Non-pigmented ciliary epithelial cell (primary cell): ENCODE measurements at places on chromosomes 4 and X.
A peak's percentile ranks its signal among the peaks of the same experiment; 100 is the strongest.

GRCh38 chrX:131801066-131801465 is 222.0 kb upstream of the STK26 start:
- no peak for DNase-seq

DNA sequence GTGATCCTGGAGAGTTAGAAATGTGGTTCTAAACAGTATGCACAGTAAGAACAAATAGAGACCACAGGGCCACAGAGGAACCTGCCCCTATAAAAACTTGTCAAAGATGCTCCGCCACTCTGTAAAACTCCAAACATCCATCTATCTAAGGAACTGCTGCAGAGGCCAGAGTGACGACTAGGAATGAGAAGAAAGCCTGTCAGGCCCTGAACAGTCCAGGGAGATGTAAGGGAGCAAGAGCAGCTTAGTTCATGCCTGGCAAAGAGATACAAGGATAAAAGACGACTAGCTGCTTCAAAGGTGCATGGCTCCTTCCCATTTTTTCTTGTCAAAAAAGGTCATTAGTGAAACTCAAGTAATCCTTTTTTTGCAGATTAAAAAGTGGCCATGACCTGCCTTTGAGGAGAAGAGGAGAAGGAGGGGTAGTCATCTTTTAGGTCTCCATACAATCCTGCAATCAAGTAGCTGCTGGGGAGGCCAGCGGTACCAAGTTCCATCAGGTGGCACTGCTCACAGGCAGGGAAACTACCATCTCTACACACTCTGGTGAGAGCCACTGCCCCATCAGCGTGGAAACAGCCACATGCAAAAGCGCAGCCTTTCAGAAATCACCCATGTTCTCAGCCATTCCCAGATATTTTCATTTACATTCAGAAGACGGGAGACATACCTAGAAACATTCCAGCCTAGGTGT is 162.1 kb downstream of the TSPAN5 start:
- DNase-seq = no peak

DNA sequence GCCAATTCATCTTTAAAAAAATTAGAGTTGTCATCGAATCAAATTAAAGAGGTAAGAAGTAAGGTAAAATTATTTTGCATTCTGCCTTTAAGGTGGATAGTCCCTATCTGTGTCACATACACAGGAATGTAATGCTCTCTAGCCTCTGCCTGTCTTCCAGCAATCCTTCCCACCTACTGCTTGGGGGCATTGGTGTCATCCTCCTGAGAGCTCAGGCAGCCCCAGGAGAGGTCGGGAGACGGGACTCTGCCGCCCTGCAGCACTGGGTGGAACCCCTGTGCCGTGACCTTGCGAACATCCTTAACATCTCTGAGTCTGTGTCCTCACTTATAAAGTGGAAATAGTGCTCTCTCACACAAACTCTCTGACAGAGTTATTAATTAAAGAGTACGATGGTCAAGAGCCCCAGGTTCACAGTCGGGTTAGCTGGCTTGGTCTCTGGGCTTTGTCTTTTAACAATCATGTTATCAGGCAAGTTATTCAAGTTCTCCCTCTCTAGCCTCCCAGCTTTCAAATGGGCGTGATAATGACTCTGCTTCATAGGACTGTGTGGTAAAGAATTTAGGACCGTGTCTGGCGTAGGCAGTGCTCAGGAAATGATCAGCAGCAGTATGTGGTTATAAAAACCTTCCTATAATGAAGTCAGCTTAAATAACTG is 10.2 kb downstream of the TLR3 start:
- DNase-seq = no peak

DNA sequence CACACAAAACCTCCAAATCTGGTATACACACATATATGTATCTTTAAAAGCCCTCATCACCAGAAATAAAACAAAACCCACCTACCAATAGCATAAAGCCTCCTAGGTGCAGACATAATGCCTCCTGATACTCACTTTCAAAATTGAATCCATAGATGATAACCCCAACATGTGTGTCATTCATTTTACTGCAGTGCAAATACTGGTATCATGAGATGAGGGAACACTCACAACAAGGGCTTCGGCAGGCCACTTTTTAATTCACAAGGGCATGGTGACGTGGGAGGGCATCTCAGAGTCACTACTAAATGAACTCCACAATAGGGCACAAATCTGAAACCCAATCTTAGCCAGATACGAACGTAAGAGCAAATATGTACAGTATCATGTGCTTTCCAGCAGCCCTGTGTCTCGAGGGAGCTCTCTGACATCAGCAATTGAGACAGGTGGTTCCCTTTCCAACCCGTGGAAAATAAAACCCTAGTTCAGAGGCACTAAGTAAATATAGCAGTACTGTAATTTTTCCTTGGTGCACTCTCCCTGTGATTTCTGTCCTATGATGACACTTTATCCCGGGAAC is 14.1 kb upstream of the PPARGC1A start:
- DNase-seq = no peak

DNA sequence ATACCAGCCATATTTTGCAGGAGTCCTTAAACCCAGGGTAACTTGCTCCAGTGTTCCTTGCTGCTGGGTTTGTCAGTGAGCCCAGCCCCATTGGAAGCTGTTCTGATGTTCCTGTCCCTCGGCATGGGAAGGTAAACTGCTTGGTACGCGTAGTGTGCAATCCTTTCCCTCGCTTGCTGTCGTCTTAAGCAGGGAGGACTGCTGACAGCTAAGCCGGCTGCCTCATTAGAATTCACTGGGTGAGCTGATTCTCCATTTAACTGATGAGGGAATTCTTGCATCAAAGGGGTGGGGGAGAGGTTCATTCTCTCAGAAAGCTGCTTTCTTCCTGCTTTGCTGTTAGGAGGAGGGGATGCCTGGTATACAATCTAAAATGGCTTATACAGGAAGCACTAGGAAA is 164.6 kb downstream of the MID1IP1 start:
- no peak for DNase-seq

DNA sequence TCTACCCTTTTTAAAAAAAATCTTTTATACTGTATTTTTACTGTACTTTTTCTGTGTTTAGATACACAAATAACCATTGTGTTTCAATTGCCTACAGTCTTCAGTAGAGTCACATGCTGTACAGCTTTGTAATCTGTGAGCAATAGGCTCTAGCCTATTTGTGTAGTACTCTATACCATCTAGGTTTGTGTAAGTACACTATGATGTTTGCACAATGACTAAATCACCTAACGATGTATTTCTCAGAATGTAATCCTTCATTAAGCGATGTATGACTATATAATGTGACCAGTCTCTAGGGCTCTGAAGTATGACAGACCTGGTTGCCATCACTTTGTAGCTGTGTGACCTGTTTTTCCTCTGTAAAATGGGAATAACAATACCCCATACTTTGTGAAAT is 14.2 kb upstream of the DCAF4L1 start:
- DNase-seq = no peak

DNA sequence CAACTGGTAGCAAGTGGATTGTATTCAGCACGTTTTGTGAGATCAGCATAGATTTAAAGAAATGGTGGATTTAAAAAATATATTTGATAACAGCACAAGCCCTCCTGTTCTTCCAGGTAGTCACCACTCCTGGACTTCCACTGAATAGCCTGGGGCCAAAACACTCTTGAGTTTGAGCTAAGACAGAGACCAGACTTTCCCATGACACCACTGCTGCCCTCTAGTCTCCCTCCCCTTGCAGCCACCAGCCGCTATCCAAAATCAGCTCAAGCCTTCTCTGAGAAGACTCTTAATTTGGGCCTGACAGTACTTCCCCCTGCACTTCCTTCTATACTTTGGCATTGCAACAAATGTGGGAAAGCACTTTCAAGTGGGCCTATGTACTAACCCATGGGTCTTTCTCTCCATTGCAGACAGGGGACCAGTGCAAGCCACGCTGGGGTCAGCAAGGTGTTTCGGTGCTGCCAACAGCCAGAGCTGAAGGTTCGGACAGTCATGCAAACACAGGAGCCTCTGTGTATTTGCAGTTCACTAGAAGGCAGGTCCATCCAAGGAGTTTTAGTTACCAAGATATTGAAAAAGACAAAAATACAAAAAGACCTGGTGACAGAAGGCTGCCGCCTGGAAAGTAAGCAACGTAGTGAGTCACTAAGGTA is 40.5 kb upstream of the KLHL13 start:
- DNase-seq = no peak

- DNase-seq = no peak
Observed at GRCh38 chr4:182105416-182105815, 137.8 kb upstream of the TENM3 start.

GRCh38 chrX:72568406-72569092 is 4.1 kb downstream of the HDAC8 start:
- no peak for DNase-seq

DNA sequence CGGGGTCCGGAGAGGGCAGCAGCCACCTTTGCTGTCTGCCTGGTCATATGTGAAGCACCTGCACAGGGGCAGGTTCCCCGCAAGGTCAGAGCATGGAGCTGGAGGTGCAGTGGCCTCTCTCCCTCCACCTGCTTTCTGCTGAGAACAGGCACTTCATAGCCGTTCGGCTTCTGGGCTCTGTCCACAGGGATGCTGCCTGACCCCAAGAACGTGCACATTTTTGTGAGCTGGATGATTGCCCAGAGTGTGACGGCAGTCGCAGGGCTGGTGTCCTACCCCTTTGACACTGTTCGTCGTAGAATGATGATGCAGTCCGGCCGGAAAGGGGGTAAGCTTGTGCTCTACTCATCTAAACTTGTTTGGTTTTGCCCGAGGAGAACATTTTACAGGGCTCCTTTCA is 2.5 kb downstream of the SLC25A4 start:
- no peak for DNase-seq

- no peak for DNase-seq
Observed at GRCh38 chr4:30258949-30259348, 461.2 kb upstream of the PCDH7 start.

GRCh38 chr4:89939994-89940393 is 45.3 kb downstream of the MMRN1 start:
- DNase-seq = peak; percentile 17

DNA sequence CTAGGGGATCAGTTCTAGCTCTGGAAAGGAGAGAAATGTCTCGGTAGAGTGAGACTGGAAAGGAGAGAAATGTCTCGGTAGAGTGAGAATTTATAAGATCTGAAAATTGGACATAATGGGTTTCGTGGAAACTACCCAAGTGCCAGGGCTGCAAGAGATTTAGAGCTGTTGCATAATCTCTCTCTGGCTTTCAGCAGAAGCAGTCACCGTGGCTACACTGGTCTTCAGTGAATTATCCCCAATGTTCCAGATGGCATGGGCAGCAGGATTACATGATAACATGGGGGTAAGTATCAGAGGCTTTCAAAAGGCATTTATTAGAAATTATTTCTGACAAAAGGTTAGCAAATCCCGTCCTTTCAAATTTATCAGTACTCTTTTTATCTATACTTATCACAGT is 435.5 kb downstream of the NKX6-1 start:
- DNase-seq = no peak

DNA sequence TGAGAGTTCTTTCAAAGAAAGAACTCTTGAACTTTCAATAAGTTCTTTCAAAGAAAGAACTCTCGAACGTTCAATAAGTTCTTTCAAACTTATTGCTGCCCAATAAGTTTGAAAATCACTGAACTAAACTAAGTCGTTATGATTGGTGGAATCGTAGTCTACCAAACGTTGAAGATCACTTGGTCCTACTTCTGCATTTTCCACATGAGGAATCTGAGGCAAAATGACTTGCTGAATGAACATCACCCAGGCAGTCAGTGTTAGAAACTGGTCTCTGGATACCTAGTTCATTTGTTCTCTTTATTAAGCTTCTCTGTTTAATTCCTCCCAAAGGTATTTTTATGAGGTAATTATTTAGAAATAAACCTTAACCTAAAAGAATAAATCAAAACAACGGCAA is 7.1 kb upstream of the CNOT6L start:
- no peak for DNase-seq

DNA sequence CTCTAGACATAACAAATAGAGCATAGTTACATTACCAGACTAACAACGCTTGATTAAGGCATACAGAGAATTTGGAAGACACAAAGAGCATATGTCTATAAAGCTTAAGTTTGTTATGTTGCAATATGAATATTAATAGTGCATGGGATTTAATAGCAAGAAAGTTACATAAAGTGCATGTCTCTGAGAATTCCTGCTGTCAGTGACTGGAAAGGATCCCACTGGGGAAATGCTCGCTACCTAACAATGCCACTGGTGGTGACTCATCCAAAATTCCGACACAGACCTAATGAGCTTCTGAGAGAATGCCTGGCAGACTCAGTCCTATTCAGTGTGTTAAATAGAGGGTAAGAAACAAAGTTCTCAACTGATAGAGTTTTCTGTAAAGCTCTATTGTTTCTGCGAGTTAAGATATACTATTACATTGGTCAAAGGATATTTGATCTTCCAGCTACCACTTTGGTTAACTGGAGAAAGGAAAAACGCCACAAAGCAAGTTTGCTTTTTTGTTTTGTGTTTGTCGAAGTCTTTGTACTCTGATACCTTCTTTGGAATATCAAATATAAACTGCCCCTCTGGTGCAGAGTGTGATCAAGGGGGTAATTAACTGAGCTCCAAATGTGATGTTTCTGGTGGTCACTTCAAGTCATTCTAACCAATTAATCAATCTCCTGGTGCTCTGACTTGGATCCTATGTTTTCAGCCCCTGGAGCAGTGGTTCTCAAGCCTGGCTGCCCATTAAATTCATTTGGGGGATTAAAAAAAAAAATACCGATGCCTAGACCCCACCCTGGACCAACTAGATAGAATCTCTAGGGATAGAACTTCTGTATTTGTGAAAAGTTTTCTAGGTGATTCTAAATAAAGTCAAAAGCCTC is 107.9 kb downstream of the PALLD start:
- DNase-seq = no peak

DNA sequence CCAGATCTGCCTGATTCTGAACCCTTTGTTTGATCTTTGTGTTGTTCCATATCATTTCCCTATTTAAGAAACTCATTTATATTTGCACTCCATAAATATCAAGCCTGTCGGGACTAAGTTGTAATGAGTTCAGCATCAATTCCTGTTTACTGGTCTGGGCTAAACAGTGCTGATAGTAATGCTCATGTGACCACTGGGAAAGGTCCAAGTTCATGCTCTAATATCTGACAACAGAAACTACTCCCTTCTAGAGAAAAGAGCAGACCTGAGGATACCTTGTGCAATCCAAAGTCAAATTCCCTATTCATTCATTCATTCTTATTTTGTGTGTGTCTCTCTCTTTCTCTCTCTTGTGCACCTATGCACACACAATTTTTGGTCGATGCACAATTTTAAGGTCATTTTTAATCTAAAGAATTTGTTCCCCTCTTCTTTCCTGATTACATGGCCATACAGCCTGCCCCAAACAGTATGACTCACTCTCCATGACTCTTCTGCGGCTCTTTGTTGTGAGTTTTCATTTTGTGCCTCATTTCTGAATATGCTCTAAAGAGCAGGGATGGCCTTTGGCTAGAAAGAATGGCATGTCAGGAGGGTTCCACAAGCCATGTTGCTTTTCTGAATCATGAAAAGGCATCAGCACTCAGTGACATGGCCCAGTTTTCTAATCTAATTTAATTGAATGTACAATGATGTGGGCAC is 664.3 kb downstream of the RPA4 start:
- no peak for DNase-seq

GRCh38 chrX:17380221-17380620 is 5.2 kb downstream of the NHS start:
- no peak for DNase-seq

- no peak for DNase-seq
Observed at GRCh38 chr4:68167706-68168105, 38.0 kb upstream of the TMPRSS11F start.

GRCh38 chr4:1212546-1213335 is 36.2 kb downstream of the CTBP1 start:
- no peak for DNase-seq
